ENCODE measurements at places on chromosomes 1 and 21.

GRCh38 chr1:39238476-39238875, 34.0 kb downstream of the MACF1 start:
- no peak for DNase-seq

- DNase-seq, result no peak
Observed at GRCh38 chr1:8497210-8497819, 179.4 kb downstream of the SLC45A1 start.

DNA sequence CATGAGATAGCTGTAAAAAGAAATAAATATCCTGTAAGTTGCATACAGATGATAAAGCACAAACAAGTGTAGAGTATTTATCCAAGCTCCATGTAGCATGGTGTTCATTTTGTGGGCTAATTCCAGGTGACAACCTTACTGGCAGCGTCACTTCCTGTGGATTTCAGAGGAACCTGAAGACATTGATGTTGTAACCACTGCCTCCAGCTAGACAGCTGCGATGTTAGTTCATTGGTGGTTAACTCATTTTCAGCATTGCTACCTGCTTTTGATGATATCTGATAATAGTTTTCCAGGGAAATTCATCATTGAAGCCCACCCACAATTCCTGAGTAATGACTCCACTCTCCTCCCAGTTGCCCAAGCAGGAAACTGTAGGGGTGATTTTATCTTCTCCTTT, 3.0 kb downstream of the HSD3B1 start:
- no peak for DNase-seq

- no peak for DNase-seq
Observed at GRCh38 chr1:118338936-118339335, 153.9 kb upstream of the SPAG17 start.

GRCh38 chr1:165827268-165828102, at the start of gene UCK2:
Gene UCK2, plus strand, starts transcription at chr1:165827614. Its CDS starts 220 bp downstream, at chr1:165827834.
- DNase-seq, result no peak

GRCh38 chr1:175449306-175449705, 256.7 kb upstream of the KIAA0040 start:
- no peak for DNase-seq

DNA sequence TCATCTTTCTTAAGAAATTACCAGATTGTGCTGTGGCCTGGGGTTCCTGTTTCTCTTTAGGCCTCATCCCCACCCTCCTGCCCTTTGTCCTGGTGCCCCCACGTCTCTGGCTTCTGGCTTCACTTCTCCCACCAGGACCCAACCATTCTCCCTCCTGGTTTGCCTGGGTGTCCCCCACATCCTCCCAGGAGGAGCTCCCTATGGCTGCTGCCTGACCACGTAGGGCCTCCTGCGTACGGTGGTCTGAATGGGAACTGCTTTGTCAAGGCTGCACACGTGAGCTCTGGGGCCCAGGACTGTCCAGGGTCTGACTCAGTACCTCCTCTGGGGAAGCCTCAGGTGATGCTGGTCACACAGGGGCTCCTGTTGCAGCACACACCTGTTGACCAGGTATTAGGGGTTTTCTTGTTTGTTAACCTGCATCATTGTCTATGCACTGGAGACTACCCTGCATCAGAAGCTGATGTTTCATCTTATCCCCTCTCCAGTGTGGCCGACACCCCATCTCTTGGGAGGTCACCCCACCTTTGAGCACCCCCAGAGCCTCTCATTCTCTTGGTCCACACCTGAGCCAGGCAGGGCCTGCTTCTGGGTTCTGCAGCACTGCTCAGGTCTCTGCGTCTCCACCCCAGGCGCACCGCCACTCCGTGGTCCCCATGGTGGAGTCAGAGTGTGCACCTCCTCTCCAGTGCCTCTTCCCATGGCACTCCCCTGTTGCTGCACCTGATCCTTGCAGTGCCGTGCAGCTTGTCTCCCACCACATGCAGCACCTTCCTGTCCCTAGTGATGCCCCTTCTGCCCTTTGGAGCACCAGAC, 65.8 kb downstream of the S100B start:
- DNase-seq, result no peak

- no peak for DNase-seq
Observed at GRCh38 chr1:228939001-228939691, 203.9 kb downstream of the RHOU start.

GRCh38 chr21:15495965-15496364, 233.8 kb upstream of the USP25 start:
- no peak for DNase-seq

DNA sequence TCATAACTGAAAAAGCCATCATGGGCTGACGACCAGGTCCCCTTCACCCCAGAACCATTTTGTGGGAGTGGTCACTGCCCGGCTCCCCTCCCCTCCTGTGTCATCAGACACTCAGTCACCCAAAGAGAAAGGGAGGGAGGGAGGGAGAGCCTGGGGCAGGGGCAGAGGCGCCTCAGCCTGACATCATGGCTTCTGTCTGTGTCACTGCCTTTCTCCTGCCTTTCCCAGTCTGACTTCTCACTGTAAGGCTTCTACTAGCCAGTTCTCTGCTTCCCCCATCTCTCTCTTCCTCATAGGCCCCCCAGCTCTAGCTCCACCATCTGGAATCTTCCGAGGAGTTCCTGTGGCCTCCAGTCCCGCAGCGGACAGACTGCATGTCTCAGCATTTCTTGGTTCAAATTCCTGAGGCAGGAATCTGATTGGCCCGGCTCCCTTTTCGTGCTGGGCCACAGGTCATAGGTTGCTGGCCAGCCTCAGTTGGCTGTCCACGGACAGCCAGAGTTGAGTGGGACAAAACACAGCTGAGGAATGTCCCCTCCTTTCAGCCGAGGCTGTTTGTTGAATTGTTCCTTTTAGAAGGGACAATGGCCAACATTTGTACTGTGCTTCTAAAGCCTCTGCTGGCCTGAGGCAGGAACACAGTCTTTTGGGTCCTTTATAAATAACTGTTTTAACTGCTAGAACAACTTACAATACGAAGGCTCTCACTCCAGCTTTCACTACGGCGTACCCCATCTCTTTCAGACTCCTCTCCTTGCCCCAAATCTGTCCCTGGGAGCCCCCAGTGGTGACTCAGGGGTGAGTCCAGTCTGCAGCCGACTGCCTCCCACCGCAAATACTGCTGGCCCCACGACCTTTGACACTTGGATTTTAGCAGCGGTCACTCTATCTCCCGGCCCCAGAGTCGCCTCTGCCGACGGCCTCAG, 18.7 kb upstream of the KANK4 start:
- DNase-seq, result no peak

DNA sequence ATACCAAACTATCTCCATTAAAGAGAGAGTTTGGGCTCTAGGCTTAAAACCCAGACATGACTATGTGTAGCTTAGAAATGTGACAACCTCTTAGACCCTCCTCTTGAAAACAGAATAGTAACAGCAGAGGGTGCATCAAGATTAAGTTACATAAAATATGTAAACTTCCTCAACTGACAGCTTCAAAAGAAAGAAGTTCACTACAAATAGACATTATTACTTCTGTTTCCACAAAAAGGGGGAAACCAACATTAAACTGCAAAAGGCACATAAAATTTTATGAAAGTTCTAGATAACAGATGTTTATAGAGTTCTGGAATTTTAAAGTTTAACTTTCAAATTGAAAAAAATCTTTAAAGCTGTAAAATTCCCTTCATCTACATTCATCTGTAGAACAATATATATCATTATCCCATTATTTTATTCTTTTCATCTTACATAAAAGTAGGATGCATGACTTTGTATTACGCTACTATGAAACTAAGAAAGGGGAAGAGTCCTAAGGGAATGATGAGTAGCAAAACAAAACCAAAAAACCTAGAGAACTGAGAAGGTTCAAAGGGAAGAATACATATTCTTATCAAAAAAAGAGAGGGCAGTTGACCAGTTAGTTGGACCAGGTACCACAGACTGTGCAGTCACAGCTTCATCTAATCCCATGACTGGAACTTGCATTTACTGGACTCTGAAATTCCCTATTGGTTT, 177.0 kb downstream of the SIPA1L2 start:
- DNase-seq, result no peak

- DNase-seq, result no peak
Observed at GRCh38 chr1:41017141-41018017, 4.1 kb downstream of the SLFNL1 start.

- DNase-seq, result no peak
Observed at GRCh38 chr1:101363891-101364318, 127.1 kb downstream of the S1PR1 start.

- DNase-seq, result no peak
Observed at GRCh38 chr1:43854473-43854872, 79.1 kb upstream of the ARTN start.

DNA sequence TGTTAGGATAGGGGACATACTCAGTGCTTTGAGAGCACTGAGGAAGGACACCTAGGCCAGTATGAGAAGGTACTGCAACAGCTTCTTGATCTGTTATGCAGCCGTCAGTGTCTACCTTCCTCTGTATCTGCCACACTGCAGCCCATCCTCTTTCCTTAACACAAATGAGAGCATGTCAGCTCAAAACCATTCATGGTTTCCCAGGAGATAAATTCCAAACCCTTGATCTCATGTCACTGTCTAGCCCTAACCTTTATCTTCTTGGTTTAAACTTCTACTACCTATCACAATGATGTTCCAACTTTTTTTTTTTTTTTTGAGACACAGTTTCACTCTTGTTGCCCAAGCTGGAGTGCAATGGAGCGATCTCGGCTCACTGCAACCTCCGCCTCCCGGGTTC, 1.4 kb downstream of the ZMYND12 start:
- no peak for DNase-seq

- DNase-seq, result no peak
Observed at GRCh38 chr1:186574926-186575325, 105.3 kb downstream of the PTGS2 start.

DNA sequence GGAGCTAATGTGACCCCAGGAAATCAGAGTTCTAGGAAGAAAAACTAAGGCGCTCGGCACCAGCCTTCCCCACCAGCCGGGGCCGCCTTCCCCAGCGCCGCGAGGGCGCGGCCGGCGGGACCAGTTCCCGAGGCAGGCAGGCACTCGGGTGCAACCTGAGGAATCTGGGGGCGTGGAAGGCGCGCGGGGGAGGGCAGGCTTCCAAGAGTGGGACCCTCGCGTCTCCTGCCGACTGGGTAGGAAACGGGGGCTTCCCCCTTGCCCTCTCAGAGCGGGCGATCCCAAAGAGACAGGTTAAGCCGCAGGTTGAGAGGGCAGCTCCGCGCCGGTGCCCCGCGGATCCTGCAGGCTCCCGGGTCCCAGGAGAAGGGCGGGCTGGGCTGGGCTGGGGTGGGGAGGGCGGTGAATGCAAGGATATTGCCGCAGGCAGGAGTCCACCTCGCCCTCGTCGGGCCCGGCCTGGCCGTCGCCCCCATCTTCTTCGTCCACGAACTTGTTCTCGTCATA, 431 bp downstream of the ARPC5 start:
- DNase-seq, result no peak

GRCh38 chr1:112558634-112559033, 49.9 kb downstream of the WNT2B start:
- no peak for DNase-seq

DNA sequence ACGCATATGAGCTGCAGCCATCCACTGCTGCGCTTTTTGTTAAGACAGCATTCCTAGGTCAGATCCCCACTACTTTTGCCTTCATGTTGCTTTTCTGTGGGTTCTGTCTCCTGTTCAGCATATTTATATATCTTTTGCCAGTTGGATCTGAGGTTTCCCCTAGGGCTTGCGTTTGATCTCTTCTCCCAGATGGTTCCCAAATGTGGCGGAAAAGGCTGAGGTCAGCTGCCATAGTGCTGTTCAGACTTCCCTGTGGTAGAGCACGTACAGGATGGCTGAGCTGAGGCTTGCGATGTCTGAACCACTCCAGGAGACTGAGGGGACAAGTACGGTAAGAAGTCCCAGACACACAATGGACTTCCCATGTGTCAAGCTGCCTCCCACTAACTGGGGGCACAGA, 39.8 kb downstream of the COL6A1 start:
- DNase-seq, result no peak

- DNase-seq, result no peak
Observed at GRCh38 chr1:230992100-230992774, 13.3 kb downstream of the ARV1 start.

DNA sequence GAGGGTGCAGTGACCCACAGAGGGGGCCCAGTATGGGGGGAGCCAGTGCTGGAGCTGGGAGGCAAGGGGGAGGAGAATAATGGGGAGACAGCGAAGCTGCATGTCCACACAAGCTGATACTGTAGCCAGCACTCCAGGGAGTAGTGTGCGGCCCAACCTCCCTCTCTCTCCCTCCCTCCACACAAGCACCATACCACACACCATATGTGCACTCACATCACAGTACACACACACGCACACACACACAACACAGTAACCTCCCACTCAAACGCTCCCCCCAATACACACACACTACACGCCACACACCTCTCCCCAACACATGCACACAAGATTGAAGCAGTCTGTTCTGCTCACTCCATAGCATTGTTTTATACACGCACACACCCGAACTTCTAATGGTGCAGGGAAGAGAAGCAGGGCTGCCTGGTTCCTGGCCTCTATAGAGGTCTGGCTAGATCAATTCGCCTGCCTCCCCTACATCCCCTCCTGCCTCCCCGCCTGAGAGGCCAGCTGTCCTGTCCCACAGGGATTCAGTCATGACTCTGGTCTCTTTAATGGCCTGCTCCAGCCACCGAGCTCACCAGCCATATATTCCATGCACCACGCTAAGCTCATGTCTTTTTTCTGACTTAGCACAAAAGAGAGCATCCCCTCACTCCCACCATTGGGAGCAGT, 3.8 kb downstream of the NCDN start:
- DNase-seq, result no peak

DNA sequence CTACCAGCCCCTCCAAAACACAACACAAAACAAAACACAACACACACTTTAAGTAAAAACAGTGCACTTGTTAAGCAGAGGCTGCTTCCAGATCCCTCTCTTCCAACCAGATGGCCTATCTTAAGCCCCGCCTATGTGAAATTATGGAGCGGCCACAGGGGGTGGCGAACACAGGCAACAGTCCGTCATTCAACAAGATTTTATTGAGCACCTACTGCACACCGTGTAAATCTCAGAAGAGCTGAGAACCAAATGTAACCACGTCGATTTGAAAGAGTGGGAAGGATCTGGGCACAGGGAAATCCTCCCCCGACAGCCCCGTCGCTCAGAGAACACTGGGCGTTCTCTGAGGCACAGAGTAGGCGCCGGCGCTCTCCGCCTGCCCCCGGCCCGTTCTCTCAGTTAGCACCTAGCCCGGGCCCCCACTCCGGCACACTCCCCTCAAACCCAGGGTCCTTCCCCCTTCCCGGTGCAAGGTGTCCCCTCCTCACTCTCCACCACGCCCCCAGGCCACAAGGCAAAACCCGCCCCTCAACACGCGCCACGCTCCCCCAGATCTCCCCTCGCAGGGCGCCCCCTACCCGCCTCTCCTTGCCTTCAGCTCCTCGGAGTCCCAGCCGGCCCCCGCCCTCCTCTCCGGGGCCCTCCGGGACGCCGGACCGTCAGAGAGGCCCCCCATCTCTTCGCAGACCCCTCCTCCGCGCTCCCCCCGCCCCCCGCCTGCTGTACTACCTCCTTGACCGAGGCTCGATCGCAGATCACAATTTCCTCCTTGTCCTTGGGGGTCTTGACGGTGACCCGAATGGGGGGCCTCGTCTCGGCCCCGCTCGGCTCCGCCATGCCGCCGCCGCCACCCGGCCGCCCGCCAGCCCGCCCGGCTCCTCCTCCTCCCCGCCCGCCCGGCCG, 483 bp downstream of the UBQLN4 start:
- peak; percentile 40 for DNase-seq

Measured in activated T-helper 1 cell treated with anti-CD3 and anti-CD28 coated beads, Interleukin-2, amount 50 U/mL, for 16 hours (primary cell).